Activated CD8-positive, alpha-beta memory T cell treated with anti-CD3 and anti-CD28 coated beads for 1 hour (primary cell): ENCODE measurements at places on chromosomes 5 and 9.

DNA sequence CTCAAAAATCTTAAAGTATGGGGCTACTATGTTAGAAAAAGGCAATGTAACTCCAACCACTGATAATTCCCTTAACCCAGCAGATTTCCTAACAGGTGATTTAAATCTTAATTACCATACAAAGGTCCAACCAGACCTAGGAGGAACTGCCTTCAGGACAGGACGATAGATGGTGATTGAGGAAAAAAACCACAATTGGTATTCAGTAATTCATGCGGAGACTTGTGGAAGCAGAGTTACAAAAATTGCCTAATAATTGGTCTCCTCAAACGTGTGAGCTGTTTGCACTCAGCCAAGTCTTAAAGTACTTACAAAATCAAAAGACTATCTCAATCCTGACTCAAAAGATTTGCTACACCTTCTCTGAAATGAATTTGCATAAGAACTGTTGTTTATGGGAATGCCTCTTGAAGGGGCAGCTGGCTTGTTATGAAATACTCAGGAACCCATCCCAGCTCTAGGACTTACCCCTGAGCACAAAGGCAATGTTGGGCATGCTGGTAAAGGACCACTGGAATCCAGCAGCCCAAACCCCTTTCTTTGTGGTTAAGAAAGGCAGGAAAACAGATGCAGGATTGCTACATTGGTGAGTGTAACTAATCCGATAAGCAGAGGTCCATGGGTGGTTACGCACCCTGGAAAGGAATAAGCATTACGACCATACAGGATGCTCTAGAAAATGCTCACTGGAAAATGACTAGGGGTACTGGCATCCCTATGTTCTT, 26.7 kb upstream of the EPB41L4A start:
- DNase-seq = no peak

- no peak for DNase-seq
These were observed 241.6 kb downstream of the KIAA0825 start for GRCh38 chr5:94376672-94377345.

- no peak for DNase-seq
These were observed 21.3 kb downstream of the SLC12A7 start for GRCh38 chr5:1090538-1090937.

GRCh38 chr5:106875591-106876297, 795.0 kb downstream of the EFNA5 start:
- no peak for DNase-seq
